ENCODE measurements at places on chromosomes 3 and 15.

DNA sequence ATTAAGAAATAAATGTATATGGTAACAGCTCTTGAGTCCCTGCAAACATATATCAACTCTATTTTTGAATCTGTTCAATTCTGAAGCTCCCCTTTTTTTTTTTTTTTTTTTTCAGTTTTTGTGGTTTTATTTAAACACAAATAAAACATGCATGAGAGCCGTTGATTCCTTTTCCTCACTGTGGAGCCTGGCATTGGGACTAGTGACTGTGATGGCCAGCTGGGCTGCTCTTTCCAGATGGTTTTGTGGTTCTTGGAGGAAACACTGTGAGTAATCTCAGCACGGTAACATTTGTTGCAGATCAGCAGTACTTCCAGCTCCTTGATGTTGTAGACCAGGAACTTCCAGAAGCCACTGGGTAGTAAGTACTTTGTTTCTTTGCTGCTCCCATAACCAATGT lies 15.9 kb downstream of the EMC7 start:
- no peak for DNase-seq

GRCh38 chr3:23959135-23959900 lies 14.2 kb downstream of the NR1D2 start:
- no peak for DNase-seq

- DNase-seq = no peak
Measured at GRCh38 chr3:123547881-123548519, 36.9 kb downstream of the HACD2 start.

GRCh38 chr3:156341831-156342416 lies 213.0 kb downstream of the SSR3 start:
- DNase-seq = no peak

DNA sequence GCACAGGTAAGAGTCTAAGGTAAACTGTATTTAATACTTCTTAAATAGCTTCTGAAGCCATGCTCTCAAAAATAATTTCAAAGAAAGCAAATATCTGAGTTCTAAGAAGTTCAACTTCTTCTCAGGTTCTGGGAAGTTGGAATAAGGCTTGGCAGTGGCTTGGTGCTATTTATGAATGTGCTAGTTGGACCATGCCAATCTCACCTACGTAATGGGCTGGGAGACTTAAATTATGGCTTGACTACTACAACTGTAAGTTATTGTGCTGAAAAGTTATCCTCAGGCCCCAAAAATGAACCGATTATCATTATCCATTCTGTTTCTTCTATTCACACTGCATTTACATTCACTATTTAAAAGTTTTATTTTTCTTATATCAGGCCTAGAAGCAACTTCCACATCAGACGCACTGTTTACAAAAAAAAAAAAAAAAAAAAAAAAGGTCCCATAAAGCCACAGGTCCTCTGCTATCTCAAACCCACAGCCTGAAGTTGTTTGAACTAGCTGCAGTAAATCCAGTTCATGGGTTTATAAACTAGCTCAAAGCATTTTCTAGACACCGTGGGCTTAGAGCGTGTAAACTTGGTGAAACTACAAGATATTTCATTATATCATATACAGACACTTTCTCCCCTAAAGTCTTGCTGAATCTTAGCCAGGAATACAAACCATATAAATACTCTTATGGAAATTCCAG lies 3.4 kb downstream of the LRIG1 start:
- DNase-seq = no peak

DNA sequence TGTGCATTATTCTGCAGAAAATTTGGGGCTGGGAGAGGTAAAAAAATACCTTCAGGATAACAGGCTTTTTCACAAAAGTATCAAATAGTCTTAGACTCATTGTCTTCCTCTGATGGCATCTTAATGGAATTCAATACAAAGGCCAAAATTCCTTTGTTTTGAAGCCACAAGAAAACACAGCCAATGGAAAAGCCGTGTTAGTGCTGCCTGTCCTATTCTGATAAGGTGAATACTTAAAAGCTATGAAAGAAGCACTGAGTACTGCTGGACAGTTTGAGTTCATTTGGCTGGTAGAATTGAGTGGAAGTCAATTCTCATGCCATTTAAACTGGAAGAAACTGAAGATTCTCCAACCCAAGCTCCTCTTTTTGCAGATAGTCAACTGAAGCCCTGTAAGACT lies 395.3 kb upstream of the TPRG1 start:
- no peak for DNase-seq

GRCh38 chr3:147412261-147412916 lies 3.2 kb downstream of the ZIC1 start:
- DNase-seq = no peak

DNA sequence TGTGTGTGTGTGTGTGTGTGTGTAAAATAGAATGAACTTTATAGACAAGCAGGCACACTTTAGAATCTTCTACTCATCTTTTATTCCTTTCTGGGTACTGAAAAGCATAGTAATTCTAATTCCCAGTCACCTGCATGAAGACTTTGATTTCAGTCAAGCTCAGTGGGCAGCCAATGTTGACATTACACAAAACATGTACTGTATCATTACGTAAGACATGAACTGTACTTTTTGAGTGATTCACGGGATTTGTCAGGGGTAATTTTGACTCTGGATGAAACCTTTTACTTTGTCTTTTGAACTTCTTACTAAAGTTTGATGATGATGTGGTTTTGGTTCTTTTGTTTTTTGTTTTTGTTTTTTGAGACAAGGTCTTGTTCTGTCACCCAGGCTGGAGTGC lies 38.8 kb downstream of the PTPRG start:
- no peak for DNase-seq

DNA sequence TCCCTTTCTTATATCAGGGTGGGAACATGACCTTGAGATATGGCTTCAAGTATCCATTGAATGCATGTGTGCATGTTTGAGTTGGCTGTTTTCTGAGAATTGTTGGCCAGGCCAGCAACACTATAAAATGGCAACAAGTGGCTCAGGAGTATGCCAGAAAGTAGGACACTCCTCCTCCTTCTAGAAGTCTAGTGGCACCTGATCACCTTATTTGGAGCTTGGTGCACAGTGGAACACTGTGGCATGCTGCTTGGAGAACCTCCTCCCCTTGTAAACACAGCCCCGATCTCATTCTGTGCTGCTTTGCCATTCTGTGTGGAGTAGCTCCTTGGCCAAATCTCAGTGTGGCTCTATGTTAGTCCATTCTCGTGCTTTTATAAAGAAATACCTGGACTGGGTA lies 114.8 kb upstream of the NDN start:
- DNase-seq = no peak

GRCh38 chr15:92843326-92843725 lies 56.8 kb upstream of the CHD2 start:
- DNase-seq = no peak

DNA sequence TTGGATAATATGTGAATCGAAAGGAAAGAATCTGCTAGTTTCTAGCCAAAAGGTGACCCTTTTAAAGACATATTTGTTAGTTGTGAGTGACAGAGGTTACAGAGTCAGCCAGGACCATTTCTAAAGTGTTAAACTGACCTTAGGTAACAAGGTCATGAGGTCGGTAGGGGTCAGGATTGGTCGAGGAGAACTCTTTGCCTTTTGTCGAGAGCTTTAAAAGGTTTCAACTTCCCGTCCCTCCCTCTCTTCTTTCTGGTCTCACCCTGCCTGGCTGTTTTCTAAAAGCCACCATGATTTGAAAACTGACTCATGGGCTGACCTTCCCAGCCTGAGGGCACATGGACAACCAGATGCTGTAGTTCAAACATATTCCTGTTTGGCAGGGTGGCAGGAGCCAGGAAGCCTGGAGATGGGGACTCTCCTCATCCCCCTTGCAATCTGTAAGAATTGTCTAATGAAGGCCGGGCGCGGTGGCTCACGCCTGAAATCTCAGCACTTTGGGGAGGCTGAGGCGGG lies 25.8 kb upstream of the PRTG start:
- no peak for DNase-seq

DNA sequence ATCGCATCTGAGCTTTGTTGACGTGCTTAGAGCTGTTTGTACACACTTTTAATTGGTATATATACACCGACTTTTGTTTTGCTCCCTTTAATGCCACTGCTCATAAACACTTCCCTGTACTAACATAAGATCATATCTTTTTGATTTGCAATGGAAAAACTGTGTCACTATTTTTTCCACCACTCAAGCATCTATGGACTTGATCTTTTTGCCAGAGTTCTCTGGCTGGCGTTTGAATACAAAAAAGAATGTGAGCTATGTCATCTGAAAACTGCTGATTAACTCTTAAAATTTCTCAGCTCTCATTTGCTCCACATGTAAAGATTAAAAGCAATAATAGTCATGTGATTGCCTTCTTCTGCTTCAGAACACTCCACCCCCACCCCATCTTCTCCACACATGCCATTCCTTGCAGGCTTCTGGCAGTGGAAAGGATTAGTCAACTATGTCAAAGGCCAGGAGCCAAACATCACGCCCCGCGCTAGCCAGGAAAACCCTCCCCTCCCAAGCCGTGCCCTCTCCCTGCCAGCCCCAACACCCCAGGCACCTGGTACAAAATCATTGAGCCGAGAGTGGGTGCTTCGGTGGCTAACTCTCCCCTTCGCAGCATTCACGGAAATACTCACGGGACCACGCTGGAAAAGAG lies 123.4 kb upstream of the MEF2A start:
- DNase-seq = no peak

DNA sequence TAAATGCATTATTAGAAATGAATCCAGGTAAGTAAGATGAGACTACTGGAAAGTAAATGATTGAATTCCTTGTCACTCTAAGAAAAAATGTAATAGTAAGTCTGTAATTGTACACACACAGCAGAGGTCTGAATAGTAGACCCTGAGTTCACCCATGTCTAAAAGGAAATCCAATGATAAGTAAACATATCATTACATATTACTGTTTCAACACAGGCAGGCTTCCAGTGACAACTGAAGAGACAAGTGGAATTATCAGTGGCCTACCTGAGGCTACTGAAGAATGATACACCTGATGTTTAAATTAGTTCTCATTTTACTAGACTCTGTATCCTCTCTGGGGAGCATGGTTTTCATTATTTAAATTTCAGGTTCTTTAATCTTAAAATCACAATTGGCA lies 6.2 kb upstream of the CCNL1 start:
- DNase-seq = no peak

DNA sequence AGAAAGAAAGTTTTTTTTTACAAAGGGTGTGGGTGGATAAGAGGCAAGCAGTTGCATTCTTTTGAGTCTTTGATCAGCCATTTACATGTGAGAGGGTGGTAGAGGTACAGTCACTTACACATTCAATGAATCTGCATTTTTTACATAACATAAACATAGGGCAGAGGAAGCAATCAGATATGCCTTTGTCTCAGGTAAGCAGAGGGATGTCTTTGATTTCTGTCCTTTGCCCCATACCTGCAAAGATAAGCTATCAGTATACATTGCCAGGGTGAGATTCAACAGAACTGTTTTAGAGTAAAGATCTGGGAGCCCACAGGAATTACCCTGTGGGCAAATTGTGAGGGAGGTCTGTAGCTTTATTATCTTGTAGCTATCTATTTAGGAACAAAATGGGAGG lies 5.4 kb upstream of the PPP1R2 start:
- no peak for DNase-seq

GRCh38 chr3:185046603-185047002 lies 106.3 kb downstream of the C3orf70 start:
- no peak for DNase-seq

Data from adrenal gland (tissue), 19 donors.